Anterior cingulate cortex (tissue), 58 donors: ENCODE measurements at places on chromosomes 3 and 15.

GRCh38 chr3:41274944-41275668, 75.8 kb downstream of the CTNNB1 start:
- DNase-seq = no peak

GRCh38 chr3:147900851-147901250, 491.7 kb downstream of the ZIC1 start:
- DNase-seq = no peak

DNA sequence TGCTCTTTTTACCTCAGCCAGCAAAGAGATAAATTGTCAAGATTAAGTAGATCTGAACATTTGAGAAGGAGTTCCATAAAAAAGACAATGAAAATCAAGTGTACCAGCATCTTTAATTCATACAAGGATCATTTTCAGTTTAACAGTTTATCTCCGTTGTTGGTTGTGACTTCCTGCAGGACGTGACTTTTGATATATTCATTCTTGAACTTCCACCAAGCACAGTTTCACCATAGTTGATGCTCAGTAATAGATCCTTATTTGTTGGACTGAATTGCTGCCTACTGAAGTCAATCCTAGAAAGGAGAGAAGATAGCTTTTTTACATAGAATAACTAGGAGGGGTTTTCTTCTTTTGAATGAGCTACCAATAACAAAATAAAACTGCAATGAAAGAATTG, 408.2 kb downstream of the LPP start:
- no peak for DNase-seq

GRCh38 chr3:53234130-53234840, 21.5 kb downstream of the TKT start:
- no peak for DNase-seq

- no peak for DNase-seq
Measured at GRCh38 chr15:65790694-65791334, 1.3 kb downstream of the DENND4A start.

DNA sequence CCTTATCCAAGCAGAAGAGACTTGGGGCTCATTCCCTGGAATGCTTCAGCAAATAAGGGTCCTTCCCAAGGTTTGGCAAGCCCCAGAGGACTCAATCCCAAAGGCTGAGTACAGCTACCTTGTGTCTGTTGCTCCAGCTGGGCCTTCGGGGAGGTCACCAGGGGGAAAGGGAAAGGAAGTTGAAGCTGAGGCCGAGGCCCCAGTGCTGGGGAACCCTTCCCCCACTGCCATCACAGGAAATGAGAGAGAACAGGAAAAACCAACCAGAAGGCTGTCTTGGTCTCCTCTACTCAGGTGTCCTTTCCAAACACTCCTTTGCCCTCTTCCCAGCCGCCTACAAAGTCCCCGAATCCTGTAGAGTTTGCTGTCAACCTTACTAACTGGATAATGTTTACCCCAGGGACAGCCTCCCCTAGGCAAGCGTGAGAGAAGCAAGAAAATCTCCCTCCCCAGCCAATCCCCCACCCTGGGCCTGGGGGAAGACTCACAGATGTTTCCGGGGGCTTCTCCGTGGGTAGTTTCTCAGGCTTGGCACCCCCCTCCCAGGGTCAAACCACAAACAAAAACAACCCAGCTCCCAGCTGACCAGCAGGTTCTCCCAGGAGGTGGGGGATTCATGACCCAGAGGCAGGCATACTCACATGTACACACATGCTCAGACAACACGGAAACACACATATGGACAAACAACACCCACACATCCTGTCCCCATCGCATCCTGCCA, 5.5 kb downstream of the CSRNP1 start:
- no peak for DNase-seq

DNA sequence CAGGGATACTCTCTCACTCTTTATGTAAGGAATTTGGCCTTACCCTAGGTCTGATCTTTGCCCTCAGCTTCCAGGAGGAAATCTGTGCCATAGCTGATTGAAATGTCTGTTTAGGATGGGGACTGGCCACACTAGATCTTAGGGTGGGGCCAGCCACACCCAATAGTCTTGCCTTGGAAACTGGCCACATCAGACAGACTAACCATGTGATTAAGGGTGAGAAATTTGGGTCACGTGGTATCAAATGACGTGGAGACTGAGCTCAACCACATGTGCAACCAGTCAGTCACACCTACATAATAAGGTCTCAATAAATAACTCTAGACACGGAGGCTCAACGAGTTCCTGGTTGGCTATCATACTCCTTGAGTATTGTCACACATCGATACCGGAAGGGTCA, 113.5 kb downstream of the CNTN3 start:
- no peak for DNase-seq

- DNase-seq = no peak
Measured at GRCh38 chr3:106190296-106190695, 321.5 kb upstream of the CBLB start.

- no peak for DNase-seq
Measured at GRCh38 chr15:86588413-86588812, 508.7 kb downstream of the AGBL1 start.
